NCI-H69 (cell line): ENCODE measurements at places on chromosomes 12 and 14.
A peak's percentile ranks its signal among the peaks of the same experiment; 100 is the strongest.

- DNase-seq = no peak
These were observed 333.1 kb upstream of the DIO2 start for GRCh38 chr14:80544366-80544765.

DNA sequence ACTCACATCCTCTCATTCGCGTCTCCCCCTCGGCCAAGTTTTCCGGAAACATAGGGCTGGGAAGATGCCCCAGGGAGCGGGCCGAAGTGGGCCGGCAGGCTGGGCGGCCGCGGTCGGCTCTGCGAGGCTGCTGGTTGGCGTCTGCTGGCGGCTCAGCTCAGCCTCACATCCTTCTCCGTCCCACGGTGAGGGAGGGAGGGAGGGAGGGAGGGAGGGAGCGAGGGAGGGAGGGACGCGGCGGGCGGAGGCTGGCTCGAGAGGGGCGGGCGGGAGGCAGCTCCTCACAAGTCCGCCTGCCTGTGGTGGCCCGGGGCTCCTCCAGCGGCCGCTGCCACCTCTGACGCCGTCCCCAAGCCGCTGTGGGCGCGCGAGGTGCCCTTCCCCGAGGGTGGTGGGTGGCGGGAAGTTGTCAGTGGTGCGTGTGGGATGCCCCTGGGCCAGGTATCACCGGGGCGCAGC is 93.8 kb downstream of the RFLNA start:
- DNase-seq = peak; percentile 91

- peak; percentile 84 for DNase-seq
These were observed 30.0 kb downstream of the HVCN1 start for GRCh38 chr12:110658878-110659277.

GRCh38 chr12:91561958-91562325 is 379.3 kb upstream of the DCN start:
- DNase-seq = no peak

- DNase-seq = no peak
These were observed 6.9 kb upstream of the HOXC4 start for GRCh38 chr12:54046809-54047159.

GRCh38 chr14:80300351-80300750 is 89.0 kb upstream of the DIO2 start:
- no peak for DNase-seq

DNA sequence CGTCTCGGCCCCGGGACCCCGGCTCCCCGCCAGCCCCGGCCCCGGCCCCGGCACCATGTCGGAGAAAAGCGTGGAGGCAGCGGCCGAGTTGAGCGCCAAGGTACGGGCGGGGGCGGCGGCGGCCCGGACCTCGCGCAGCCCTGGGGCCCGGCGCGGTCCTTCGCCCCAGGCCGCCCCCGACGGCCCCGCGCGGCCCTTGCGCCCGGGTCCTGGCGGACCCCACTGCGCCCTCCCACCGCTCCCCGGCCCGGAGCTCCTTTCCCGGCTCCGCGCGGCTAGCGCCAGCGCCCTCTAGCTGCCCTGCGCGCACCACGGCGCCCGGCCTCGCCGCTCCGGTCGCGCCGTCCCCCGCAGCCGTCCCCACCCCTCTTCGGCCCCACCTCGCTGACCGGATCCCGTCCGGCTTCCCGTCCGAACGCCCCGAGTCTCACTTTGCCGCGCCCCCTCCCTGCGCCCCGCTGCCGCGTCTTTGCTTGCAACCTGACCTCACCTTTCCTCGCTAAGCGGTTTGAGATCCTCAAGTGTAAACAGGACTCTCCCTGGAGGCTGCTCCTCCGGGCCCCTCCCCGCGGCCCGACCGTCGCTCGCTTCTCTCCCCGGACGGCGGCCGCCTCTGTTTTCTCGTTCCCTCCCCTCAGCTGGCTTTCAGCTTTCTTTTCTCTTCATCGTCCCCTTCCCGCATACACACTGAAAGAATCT is 637 bp downstream of the PTMS start:
- peak; percentile 83 for DNase-seq

DNA sequence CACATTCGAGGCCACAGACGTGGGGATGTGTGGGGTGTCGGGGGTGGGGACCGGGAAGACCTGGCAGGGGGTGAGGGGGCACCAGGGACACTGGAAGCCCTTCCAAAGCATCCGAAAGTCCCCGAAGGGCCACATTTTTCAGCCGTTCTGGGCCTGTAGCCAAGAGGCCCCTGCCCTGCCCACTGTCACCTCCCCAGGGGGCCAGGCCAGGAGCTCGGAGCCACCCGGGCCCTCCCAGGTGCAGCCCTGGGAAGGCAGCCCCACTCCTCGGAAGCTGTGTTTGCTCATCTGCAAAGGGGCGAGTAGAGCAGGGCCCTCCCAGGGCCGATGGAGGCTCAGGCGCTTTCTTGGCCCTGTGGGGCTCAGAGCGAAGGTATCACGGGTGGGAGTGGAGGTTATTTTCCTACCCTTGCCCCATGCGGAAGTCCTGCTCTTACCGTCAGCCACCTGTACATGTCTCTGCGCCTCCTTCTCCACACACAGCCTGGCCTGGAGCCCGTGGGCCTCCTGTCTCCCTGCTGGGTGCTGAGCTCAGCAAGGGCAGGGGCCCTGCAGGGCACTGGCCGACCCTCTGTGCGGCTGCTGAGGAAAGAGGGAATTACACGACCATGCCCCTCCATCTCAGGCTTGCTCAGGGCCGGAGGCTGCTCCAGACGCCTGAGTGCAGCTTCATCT is 27.2 kb downstream of the NOC4L start:
- DNase-seq = no peak

- DNase-seq = peak; percentile 68
These were observed 110.0 kb downstream of the CCDC60 start for GRCh38 chr12:119444462-119445044.

- DNase-seq = no peak
These were observed 15.8 kb downstream of the COA8 start for GRCh38 chr14:103578401-103579075.

DNA sequence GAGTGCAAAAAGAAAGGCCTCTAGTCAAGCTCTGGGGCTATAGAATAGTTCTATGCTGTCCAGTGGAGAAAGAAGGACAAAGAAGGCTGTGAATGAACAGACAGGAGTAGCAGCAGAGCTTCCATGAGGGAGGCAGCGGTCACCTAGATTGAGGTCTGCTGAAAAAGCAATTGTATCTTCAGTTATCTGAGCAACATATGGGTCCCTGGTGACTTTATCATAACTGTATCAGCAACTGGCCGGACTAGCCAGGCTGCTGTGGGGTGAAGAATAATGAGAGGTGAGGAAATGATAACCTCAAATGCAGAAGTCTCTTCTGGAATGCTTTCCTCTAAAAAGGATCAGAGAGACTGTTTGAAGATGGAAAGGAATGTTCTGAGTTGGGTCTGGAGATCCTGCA is 971.3 kb upstream of the TMEM132C start:
- DNase-seq = no peak

DNA sequence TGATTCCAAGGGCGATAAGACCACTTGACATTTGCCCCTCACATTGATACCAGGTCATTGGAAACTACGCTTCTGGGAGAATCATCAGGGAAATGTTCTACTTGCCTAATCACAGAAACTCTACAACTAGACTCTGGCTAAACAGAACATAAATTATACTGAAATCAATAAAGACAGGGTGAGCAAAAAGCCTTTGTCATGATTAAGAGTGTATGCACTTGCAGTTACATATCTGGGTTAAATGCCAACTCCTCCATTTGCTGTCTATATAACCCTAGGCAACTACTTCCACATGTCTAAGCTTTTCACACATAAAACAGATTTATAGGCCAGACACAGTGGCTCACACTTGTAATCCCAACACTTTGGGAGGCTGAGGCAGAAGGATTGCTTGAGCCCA is 125.7 kb downstream of the PHLDA1 start:
- DNase-seq = peak; percentile 62

DNA sequence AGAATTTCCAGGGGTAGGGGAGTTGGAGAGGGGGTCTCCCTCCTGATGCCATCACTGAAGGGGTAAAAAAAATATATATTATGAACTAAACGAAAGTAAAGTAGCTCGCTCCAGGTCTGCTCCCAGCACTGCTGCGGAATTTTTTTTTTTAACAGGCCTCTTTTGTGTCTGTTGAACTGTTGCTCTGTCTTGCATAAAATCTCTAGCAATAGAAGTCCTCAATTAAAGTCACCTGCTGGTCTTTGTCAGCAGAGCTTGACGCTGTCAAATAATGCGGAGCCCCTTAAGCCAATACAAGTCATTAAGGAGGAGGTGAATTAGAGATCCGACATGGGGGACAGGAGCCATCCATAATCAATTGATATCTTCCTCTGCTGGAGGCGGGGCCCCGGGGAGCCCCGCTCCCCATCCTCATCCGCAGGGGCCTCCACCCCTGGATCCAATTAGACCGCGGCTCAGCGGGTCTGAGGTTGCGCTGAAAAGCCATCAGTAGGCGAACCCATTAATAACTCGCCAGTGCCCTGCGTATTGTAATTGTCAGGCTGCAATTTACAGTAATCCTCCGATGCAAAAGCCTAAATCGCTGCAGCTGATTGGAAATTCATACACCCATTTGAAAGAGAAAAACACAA is 85.6 kb downstream of the DICER1 start:
- DNase-seq = peak; percentile 76

DNA sequence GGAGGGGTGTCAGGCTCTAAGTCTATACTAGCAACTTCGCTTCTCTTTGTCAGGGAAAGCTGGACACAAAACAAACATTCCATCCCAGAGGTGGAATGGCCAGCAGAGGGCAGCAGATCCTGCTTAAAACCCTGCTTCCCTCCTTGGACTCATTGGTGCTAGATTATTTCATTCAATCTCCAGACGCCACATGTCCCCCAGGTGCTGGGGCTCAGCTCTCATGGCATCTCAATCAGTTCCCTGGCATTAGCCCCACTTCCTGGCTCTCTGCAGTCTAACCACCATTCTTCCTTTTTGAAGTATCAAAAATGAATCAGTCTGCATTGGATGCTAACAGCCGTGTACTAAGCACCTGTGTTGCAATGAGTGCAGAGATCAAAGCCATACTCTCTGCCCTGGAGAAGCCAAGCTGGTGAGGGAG is 8.1 kb upstream of the PPP1R1A start:
- DNase-seq = peak; percentile 54

DNA sequence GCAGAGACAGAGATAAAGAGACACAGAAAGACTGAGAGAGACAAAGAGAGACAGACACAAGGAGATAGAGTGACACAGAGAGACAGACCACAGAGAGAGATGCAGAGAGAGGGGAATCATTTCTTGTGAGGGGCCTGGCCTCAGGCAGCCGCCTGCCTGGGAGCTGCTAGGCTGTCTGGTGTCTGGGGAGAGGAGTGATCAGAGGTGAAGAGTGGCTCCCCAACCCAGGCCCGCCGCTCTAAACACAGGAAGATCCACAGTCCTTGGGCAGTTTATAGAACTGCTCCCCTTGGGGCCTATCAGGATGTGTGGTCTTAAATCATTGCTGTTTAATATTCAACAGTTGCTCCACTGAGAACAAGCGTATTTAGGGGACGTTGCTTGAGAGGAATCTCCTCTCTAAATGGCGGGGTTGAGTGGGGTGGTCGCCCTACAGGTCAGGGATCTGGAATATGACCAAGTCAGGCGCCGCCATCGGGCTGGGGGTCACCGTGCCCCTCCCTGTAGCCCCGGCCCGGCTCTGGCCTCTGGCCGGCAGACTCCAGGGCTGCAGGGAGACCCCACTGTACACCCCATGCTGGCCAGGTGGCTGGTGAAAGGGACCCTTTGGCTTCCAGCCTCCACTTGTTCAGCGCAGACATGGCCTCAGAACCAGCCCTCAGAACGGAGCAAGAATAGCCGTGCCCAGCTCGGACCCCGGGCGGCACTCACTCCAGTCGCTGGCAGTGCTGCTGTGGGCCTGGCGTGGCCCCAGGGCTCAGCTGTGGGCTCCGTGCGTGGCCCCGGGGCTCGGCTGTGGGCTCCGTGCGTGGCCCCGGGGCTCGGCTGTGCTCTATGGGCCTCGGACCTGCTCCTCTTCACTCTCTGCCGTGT is 89.4 kb downstream of the GALNT9 start:
- DNase-seq = no peak
